ENCODE measurements at places on chromosomes 12 and 14. TPM values are rescaled to one million over a fixed set of nuclear protein-coding genes. Genes with fewer than 3 reads are reported as not detected.

Gene COPS7A
- 49.4 TPM for total RNA-seq

Gene TGM1
- total RNA-seq, result 3.3 TPM

Gene GPR84
- 1.0 TPM for total RNA-seq

Gene ZNF891
- total RNA-seq, result 4.6 TPM

Gene PTCSC3
- not detected for total RNA-seq

Gene INHBC
- total RNA-seq, result not detected

Gene SPPL3
- 31.5 TPM for total RNA-seq

DNA sequence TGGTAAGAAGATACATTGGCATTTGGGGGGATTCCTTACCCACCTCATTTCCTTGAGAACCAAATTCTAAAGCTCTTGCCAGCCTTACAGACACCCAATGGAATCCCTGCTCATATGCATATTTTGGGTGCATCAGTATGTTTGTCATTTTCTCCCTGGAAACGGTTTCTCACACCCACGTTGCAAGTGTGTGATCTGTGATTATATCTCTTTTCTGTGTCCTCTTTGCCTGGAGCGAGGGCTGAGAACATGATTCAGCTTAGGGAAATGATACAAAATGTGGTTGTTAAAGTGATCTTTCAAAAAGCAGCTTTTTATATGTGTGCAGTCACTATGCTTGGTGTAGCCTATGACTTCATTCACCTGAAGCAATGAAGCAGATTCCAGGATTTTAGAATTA lies 52.0 kb downstream of the KCNMB4 start:
- no peaks in the 10 kb centered on the region for H3K27me3 ChIP-seq
- no peaks in the 10 kb centered on the region for H3K36me3 ChIP-seq
- no peak overlapping the region for H3K4me3 ChIP-seq
- no peak overlapping the region for H3K27ac ChIP-seq
- H3K4me1 ChIP-seq, result no peaks in the 10 kb centered on the region

- H3K4me3 ChIP-seq, result no peak overlapping the region
- H3K36me3 ChIP-seq, result no peaks in the 10 kb centered on the region
- DNase-seq, result no peak
- no peaks in the 10 kb centered on the region for H3K4me1 ChIP-seq
- no peaks in the 10 kb centered on the region for H3K27me3 ChIP-seq
- no peak overlapping the region for H3K27ac ChIP-seq
Observed at GRCh38 chr12:109795023-109795422, 38.2 kb downstream of the TRPV4 start.

- no peak overlapping the region for H3K27ac ChIP-seq
- no peak for DNase-seq
- peaks cover 3% of the 10 kb centered on the region for H3K4me1 ChIP-seq
- no peaks in the 10 kb centered on the region for H3K36me3 ChIP-seq
Observed at GRCh38 chr12:24201258-24201970, 251.9 kb upstream of the SOX5 start.

DNA sequence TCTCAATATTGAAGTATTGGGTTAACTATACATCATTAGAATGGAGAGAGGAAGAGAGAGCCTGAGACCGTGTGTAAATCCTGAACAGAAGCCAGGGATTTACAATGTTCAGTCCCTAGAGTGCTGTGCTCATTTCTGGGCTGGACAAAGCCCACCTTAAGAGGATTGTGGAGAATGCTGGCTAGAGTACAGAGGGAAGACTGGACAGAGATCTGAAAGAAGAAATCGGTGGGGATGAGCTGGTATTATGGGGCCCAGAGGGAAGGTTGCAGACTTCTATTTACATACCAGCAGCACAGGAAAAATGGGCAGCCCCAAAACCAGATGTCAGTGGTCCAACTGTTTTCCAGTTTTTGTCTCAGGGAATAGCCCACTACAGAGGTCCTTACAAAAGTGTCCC lies 42.3 kb downstream of the RTN1 start:
- H3K4me1 ChIP-seq, result no peaks in the 10 kb centered on the region
- H3K27me3 ChIP-seq, result no peaks in the 10 kb centered on the region
- H3K4me3 ChIP-seq, result no peak overlapping the region
- no peak overlapping the region for H3K27ac ChIP-seq
- no peaks in the 10 kb centered on the region for H3K36me3 ChIP-seq

GRCh38 chr14:34262127-34262910 lies 199.7 kb downstream of the SPTSSA start:
- no peaks in the 10 kb centered on the region for H3K36me3 ChIP-seq
- H3K27ac ChIP-seq, result no peak overlapping the region
- DNase-seq, result no peak

DNA sequence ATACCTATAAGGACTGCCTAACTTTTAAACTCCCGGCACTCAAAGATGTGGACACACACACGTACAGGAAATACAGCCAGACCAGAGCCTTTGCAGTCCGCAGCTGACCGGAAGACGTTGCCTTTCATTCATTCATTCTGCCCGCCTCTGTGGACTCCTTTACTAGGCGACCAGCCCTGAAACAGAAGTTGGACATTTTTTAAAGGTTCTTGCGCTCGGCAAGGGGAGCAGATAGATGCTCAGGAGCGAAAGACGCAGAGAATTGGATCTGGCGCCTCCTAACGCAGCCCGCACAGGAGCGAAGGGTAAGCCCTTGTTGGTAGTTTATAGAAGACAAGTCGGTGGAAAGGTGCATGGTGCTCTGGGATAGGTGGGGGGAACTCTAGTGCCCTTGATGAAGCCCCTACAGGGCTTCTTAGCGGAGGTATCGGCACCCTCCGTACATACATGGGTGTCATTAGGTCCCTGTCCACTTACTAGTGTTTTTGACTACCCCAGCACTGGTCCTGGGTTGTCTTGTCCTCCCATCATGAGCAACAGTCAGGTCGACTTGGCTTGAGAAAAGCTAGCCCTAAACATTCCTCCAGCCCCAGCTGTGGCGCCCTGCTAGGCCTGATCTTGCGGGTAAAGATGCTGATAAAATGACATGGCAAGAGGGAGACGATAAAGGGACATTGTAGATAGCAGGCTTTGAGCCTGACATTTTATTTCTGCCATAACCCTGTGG lies at the start of gene KDM2B:
Gene KDM2B (minus strand): TSS at position 65 of the 727 bp plus-strand sequence. CDS start 112 bp downstream, outside the sequence.
- DNase-seq, result no peak
- peaks cover 13% of the 10 kb centered on the region for H3K4me1 ChIP-seq
- no peaks in the 10 kb centered on the region for H3K27me3 ChIP-seq
- no peaks in the 10 kb centered on the region for H3K36me3 ChIP-seq
- H3K27ac ChIP-seq, result peak within 1 kb of the TSS; percentile 56
